ENCODE measurements at places on chromosomes 6 and 20.

GRCh38 chr6:444653-445275 lies 53.2 kb downstream of the IRF4 start:
- peak; percentile 67 for DNase-seq

DNA sequence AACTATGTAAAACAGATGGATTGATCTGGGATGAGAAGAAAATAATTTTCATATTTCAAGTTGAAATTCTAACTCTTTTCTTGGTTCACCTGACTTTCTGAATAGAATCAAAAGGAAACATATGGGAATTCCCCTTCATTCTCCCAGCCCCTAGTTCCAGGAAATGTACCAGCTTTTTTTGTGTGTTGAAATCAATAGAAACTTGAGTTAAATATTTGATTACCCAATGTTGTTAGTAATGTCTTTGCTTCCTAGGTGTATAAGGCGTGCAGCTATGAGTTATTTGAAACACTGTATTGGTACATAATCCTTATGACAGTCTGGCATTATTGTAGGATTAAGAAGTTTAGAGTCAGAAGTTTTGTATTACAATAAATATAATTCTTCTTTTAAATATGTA lies 21.5 kb downstream of the VNN2 start:
- no peak for DNase-seq

GRCh38 chr6:48213076-48213788 lies 102.2 kb upstream of the PTCHD4 start:
- no peak for DNase-seq

GRCh38 chr6:144314562-144314961 lies 29.4 kb downstream of the UTRN start:
- no peak for DNase-seq

DNA sequence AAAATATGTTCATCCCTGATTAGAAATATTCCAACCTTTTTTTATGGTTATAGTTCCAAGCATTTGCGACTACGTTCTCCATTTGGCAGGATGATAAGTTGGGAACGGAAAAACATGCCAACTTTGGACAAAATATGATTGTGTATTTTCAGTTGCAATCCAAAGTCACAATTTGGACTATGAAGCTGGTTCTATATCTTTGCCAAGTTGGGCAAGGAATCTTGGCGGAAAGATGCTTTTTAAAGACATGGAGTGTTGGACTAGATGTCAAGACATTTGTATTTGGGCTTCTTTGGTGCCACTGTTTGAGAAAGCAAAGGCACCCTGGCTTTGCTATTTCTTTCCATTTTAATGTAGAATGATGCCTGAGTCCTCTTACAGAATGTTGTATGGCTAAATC lies 33.3 kb upstream of the JAG1 start:
- no peak for DNase-seq

DNA sequence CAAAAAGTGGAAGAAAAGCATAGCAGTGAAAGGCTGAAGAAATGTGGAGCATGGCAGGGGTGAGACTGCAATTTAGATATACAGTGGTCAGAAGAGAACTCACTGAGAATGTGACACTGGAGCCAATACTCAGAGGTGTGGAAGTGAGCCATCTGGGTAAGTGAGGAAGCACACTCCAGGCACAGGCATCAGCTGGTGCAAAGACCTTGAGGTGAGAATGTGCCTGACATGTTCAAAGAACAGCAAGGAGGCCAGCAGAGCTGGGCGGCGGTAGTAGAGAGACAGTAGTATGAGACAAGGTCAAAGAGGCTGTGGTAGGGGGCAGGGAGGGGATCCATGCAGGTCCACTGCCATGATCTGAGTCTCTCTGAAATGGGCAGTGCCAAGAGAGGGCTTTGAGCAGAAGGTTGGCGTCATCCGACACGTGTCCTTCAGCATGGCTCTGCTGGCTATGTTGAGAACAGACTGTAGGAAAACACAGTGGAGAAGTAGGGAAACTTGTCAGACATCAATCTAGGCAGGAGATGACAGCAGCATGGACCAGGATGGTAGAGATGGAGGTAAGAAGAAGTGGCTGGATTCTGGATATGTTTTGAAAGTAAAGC lies 84.4 kb downstream of the PLCG1 start:
- no peak for DNase-seq

GRCh38 chr6:56655249-56655648 lies 12.6 kb upstream of the DST start:
- DNase-seq = no peak

DNA sequence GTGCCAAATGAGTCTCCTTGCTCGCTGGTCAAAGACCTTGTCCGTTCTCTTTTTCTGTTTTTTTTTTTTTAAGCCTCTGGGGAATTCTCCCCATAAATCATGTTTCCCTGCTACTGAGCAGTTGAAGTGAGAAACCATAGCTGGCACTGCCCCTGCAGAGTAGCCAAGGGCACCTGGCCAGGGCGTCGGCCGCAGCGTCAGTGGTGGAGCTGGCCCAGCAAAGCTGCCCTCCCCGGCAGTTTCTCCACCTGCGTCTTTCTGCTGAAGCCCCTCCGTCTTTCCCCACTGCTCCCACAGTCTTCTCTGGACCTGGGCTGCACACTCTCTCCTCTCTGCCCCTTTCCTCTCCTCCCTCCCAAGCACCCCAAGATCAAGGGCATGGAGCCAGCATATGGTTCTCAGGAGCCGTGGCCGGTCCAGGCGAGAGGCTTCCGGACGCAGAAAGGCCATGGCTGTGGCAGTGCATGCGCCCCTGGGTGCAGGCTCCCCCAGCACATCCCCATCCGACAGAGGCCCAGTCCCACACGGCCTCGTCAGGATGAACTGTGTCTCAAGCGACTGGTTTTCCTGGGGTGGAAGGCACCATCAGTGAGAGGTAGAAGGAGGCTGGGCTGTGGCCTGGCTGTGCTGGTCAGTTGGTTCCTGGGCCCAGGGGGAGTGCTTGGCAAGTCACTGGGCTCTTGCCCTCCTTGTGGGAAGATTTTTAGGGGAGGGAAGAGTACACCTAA lies 218.1 kb downstream of the ERMARD start:
- DNase-seq = no peak

- no peak for DNase-seq
These were observed 10.8 kb upstream of the LATS1 start for GRCh38 chr6:149728499-149729234.

DNA sequence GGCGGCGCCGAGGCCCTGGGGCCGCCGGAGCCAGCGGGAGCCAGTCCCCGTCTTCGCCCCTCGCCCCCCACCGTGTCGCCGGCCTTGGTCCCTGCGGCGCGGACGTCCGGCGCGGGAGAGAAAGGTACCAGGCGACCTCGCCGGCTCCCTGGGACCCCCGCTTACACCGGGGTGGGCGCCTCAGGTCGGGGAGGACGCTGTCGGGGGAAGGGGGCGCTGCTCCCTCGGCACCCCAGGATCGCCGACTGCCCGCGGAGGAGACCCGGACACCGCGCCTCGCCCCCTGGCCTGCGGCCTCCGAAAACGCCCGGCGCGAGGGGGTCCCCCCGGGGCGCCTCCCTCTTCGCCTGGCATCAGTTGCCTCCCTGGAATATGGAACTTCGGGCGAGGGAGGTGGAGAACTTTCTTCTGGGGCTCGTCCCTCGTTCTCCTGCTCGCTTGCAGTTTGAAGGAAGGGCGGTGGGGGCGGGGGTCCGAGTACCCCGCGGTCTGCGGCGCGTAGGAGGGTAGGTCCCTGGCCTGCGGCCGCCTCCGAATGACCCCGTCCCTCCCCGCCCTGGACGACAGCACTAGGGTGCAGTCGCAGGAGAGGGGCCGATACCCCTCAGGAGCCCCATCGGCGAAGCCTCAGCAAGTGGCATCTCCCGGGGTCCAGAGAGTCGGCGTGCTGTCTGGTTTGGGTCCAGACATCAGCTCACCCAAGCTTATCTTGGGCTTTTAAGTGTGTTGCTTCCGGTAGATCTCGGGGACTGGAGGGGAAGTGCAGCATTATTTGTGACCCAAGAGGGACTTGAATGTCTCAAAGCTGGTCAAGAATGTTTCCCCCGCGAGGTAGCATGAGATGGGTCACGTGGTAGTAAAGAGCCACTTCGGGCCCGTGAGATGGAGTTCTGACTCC lies 549 bp downstream of the ANKRD6 start:
- DNase-seq = peak; percentile 25

DNA sequence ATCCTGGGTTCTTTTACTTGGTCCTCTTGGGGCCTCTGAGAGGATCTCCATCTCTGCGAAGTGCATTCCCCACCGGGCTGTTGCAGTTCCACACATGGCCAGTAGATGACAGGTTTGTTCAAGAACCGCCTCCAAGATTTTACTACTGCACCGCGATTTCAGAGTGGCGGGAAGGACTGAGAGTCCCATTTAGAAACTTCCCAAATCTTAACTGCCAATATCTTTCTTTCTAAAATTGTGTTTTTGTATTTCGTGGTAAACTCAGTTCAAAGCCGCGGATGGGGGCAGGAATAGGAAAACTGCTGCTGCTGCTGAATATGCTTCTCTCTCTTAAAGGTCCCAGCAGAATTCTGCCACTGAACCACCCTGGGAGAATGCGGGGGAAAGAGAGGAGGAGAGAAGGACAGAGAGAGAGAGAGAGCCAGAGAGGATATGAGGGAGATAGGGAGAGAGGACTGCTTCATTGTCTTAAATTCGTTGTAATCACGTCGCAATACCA lies 8.6 kb upstream of the BTNL2 start:
- peak; percentile 48 for DNase-seq

Data from CD8-positive, alpha-beta memory T cell (primary cell).